ENCODE measurements at places on chromosomes 12 and 14.
A peak's percentile ranks its signal among the peaks of the same experiment; 100 is the strongest.

DNA sequence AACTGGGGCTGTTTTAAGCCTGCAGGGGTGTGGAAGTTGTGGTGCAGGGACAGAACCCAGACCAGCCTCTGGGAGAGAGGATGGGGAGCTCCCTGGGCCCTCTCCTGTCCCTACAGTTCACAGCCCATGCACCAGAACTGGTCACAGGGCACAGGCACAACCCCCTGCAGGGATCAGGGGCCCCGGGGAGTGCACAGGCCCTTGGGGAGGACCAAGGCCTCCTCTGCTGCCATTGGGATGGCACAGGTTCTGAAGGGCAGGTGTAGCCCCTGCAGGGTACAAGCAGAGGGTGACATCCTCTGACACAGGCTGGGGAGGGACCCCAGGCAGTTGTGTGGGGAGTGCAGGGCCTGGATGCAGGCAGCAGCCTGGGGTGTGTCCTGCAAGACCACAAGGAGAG, 66.4 kb upstream of the SFSWAP start:
- DNase-seq, result no peak

- no peak for DNase-seq
Observed at GRCh38 chr12:22573181-22573580, 28.8 kb upstream of the C2CD5 start.

DNA sequence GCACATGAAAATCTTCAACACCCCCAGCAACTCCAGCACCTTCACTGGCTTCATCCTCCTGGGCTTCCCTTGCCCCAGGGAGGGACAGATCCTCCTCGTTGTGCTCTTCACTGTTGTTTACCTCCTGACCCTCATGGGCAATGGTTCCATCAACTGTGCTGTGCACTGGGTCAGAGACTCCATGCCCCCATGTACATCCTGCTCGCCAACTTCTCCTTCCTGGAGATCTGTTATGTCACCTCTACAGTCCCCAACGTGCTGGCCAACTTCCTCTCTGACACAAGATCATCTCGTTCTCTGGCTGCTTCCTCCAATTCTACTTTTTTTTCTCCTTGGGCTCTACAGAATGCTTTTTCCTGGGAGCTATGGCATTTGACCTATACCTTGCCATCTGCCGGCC, 11.5 kb upstream of the OR11G2 start:
- DNase-seq, result no peak

GRCh38 chr12:60042835-60043234, 447.0 kb downstream of the SLC16A7 start:
- no peak for DNase-seq

GRCh38 chr12:68336889-68337303, 4.7 kb upstream of the MDM1 start:
- no peak for DNase-seq

GRCh38 chr12:51393676-51394545, 2.7 kb upstream of the GALNT6 start:
- DNase-seq, result no peak

GRCh38 chr14:45028107-45028626, 55.7 kb upstream of the PRPF39 start:
- DNase-seq, result no peak

DNA sequence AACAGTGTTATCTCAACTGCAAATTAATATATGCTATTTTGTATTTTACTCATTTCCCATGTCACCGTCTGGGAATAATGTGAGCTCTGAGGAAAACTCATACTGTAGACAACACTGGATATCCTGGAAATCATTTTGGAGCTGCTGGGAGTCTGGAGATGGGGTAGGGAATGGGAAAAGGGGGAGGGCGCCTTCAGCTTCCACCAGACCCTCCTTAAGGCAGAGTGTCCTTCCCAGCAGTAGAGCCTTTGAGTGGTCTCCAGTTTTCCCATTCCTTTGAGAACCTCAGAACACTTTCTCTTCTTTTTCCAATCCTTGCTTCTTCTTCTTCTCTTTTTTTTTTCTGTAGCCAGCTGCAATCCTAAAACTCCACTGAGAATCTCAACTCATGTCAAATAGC, 5.4 kb upstream of the LRIG3 start:
- no peak for DNase-seq

GRCh38 chr12:62530596-62530995, 64.0 kb downstream of the MON2 start:
- DNase-seq, result no peak

- no peak for DNase-seq
Observed at GRCh38 chr12:38736821-38737220, 168.6 kb downstream of the CPNE8 start.

DNA sequence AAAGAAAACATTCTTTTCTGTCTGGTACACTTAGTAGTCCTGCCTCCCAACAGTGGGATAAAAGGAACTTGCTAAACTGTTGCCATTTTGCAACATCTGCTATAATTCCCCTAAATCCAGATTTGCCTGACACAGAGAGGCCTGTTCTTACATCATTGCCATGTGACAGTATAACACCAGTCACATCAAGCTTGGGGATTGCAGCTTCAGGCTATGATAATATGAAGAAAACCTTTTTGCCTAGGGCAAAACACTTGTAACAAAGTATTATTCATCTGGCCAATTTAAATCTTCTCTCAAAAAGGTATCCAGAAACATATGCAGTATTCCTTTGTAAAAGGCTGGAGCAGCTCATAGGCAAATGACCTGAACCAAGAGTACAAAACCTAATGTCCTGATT, 80.9 kb upstream of the OTX2 start:
- DNase-seq, result no peak

DNA sequence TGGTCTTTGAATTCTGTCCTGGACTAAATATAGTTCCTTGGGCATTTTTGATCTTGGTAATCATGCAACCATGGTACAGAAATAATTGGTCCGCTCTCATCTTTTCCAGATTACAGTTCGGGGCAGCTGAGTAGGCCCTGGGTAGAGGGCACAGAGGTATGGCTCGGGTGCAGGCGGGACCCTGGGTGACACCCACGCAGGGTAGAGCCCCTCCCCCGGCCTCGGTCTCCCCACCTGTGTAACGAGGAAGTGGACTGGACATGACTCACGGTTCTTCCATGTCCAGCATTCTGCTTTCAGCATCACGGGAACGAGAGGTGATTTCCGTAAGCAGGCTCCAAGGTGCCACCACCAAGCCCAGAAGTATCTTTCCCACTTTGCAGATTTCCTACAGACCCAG, 91.0 kb upstream of the DIO3 start:
- DNase-seq, result no peak

DNA sequence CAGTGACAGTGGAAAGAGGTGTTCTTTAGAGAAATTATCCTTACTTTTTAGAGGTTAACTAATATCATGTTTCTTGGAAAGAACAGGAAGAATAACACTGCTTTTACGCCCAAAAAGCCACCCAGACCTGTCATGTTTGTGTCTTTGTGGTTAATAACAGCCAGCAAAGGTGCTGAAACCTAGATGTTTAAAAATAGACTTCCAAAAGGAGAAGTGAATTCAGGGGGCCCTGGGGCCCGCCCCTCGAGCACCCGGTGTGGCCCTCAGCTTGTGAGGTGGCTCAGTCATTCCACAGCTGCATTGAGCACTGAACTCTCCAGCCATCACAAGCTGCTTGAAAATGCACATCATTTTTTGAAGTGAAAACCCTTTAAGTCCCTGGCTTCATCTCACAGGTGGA, 20.8 kb upstream of the AMN start:
- no peak for DNase-seq

DNA sequence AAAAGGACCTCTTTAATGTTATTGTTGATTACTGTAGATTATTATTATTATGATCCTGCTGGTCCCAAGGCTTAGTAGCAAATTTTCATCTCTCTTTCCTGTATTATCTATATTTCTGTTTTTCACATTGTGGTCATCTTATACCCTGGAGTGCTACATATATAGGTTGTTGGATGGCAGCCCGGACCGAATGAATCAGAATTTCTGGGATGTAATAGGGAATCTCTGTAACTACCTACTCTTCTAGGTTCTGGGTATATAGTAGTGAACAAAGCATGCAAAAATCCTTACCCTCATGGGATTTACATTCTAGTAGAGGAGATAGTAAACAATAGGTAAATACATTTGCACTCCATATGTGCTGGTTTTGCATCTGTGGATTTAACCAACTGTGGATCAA, 31.4 kb downstream of the NUBPL start:
- DNase-seq, result no peak

GRCh38 chr14:89618330-89618708, 201.3 kb upstream of the FOXN3 start:
- DNase-seq, result peak; percentile 17

DNA sequence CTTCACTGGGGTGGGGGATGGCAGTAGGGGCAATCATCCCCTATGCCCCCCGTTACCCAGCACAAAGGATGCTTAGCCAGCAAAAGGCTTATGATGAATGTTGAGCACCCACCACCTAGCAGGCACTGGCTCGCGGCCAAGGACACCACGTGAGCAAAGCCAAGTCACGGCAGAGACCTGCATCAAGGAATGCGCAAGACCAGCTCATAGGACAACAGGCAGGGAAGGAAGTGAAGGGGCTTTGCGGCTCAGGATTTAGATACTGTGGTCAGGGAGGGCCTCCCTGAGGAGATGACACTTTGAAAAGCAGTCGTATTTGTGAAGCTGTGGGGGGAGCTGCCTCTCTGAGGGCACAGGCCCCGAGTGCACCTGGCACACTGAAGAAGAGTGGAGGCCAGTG, 32.8 kb downstream of the SH2B3 start:
- DNase-seq, result peak; percentile 42

GRCh38 chr14:22850944-22851764, 14.8 kb downstream of the MMP14 start:
- DNase-seq, result no peak

DNA sequence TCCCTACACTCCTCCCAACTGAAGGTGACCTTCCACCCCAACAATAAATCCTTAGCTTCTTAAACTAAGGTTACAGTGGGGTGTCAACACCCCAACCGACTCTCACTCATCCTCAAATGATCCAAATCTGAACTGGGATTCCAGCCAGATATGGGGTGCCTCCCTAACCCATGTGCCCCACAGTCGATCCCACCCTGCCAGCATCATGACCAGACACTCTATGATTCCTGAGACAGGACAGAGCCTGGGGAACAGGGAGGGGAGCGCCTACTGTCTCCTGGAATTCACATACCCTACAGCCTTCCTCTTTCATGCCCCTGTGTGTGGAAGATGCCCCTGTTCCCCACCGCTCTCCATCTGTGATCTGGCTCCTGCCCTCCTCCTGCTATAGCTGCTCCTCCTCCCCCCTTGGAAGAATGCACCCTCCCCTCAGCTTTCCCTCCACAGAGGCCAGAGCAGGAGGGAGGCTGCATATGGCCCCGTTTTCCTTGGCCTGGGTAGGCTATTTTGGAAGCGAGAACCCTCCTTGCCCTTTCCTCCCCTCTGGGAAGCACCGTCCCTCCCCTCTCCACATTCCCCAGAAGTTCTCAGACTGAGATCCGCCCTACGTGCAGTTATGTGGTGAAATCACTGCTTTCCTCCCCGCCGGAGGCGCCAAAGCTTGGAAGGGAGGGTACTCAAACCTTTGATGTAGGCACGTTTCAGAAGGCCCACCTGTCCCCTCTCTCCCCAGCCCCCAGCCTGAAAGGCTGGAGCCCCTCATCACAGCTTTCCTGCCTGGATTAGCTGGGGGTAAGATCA, 48.0 kb downstream of the SMUG1 start:
- no peak for DNase-seq

DNA sequence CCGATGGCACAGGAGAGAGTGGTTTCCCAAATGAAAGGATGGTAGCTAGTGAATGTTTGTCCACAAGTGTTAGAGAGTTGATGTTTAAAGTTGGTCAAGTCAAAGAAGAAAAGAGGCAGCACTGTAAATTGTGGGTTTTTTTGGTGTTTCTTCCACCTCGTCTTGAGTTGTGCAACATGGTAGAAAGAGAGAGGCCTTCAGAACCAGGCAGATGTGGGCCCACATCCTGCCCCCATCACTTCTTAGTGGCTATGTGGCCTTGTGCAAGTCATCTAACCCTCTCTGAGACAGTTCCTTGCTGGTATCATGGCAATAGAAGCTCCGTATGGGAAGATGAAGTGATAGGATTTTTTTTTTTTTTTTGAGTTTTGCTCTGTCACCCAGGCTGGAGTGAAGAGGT, 60.8 kb downstream of the NDUFA12 start:
- no peak for DNase-seq

DNA sequence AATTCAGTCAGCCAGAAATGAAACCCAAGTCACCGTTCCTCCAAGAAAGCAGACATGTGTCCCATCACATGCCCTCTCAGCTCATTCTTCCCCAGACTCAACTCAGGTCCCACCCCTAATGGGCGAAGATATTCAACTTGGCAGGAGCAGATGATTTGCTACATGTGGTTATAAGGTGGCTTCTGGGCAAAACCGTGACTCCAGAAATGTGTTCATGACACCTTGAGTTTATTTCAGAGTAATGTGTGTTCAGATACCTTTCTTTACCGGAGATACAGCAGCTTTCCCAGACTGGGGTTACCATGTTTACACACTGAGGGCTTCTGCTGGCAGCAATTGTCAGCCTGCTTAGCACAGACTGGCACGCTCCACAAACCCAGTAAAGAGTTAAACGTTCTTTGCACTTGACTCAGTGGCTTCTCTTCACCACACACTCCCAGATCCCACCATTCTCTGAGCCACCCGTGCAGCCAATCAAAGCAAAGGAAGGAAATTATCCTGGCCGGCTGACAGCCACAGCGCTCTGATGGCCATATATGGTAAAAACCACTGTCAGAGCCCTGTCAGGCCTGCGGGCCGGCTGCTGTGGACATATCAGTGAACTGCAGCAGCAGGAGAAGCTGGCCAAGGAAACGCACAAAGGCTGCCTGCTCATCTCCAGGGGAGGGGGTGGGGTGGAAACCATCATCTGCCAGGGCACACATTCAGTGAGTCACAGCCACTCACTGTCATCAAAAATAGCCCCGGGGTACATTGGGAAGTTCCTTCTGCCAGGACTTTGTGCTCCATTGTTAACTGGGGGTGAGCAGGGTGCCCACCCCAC, 39.9 kb downstream of the CORO1C start:
- peak; percentile 100 for DNase-seq

GRCh38 chr12:18629916-18630315, 107.9 kb downstream of the PLCZ1 start:
- no peak for DNase-seq

GRCh38 chr12:60415351-60415750, 819.5 kb downstream of the SLC16A7 start:
- DNase-seq, result no peak

DNA sequence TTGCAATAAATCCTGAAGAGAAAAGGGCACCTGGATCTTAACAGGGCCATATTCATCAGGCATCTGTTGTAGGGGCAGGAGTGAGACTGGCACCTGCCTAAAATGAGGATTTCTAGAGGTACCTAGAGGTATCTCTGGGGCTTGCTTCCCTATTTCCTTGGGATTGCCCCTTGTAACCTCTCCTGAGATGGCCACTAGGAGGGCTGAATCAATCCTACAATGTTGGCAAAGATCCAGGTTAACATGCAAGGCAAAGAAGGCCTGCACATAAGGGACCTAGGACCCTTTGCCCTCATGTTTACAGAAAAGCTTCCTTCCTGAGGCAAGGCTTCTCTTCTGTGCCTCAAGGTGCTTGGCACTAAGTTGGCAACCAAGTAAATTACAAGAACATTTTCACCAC, 25.8 kb upstream of the CLEC4E start:
- DNase-seq, result peak; percentile 23

- DNase-seq, result no peak
Observed at GRCh38 chr14:68603533-68604360, 189.1 kb downstream of the ZFP36L1 start.

Data from DMS53 (cell line).